ENCODE measurements at places on chromosomes 12 and 14. TPM values are rescaled to one million over a fixed set of nuclear protein-coding genes. Genes with fewer than 3 reads are reported as not detected.

DNA sequence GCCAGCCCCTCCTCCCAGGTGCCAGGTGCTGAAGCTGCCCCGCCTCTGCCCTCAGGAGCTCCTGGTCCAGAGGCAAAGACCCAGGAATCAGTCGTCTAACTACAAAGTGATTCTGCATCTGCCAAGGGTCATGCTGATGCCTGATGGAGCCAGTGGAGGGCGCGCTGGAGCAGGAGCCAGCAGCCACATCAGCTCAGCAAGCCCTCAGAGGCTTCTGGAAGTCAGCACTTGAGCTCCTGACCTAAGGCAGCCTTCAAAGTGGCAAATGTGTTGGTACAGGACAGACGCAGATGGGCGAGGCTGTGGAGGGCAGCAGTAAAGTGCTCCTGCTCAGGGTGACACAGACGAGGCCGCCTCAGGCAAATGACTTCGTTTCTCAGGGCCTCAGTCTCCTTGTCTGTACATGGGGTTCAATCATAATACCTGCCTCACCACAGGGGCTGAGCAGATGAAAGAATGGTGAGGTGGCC lies 10.9 kb downstream of the C12orf43 start:
- peak; percentile 69 for DNase-seq

GRCh38 chr12:16454481-16454880 lies 107.0 kb downstream of the MGST1 start:
- DNase-seq = no peak

- no peak for DNase-seq
Observed at GRCh38 chr14:94451826-94452225, 774 bp downstream of the SERPINA11 start.

GRCh38 chr12:112170376-112170775 lies 45.0 kb downstream of the TRAFD1 start:
- peak; percentile 20 for DNase-seq

The SELPLG gene
- total RNA-seq = 49.6 TPM

The OR6C2 gene
- not detected for total RNA-seq

The AHNAK2 gene
- not detected for total RNA-seq

The CCDC184 gene
- total RNA-seq = 0.17 TPM

The RNFT2 gene
- 11.5 TPM for total RNA-seq

The NUP107 gene
- 100 TPM for total RNA-seq

The PAPLN gene
- 1.3 TPM for total RNA-seq
